Neural crest cell (in vitro differentiated cells): ENCODE measurements at places on chromosomes 6 and 20. TPM values are rescaled to one million over a fixed set of nuclear protein-coding genes. Genes with fewer than 3 reads are reported as not detected.

Gene SMPDL3A
- 3.3 and 3.6 TPM in 2 replicates for total RNA-seq

Gene CDC5L
- total RNA-seq, result 36.2 and 39.0 TPM in 2 replicates

Gene DAAM2
- total RNA-seq, result 17.6 and 18.2 TPM in 2 replicates

Gene IMPG1
- total RNA-seq, result not detected in 2 replicates

Gene CCN6
- total RNA-seq, result not detected in 2 replicates

Gene UBE2C
- 202 and 212 TPM in 2 replicates for total RNA-seq

Gene TTBK1
- 5.1 and 5.4 TPM in 2 replicates for total RNA-seq

Gene CRIP3
- 2.0 and 2.6 TPM in 2 replicates for total RNA-seq

Gene NHLRC1
- total RNA-seq, result 0.72 and 0.93 TPM in 2 replicates

Gene TNNC2
- not detected in 2 replicates for total RNA-seq

Gene IP6K3
- 0.72 and 0.89 TPM in 2 replicates for total RNA-seq

Gene UNC5CL
- total RNA-seq, result 1.5 and 1.6 TPM in 2 replicates

Gene MEP1A
- not detected in 2 replicates for total RNA-seq

Gene VSX1
- total RNA-seq, result 3.8 and 4.2 TPM in 2 replicates

Gene CUTA
- total RNA-seq, result 319 and 326 TPM in 2 replicates

Gene SNAP25
- total RNA-seq, result 9.2 and 9.8 TPM in 2 replicates

Gene DLGAP4
- 95.6 and 105 TPM in 2 replicates for total RNA-seq
